ENCODE measurements at places on chromosomes 11 and 22. TPM values are rescaled to one million over a fixed set of nuclear protein-coding genes. Genes with fewer than 3 reads are reported as not detected.

BET1L gene
- total RNA-seq = 35.2 TPM

GRCh38 chr11:119147604-119148333 is 1.1 kb upstream of the ABCG4 start:
- H3K27ac ChIP-seq = no peak overlapping the region
- no peak overlapping the region for H3K4me3 ChIP-seq
- H3K36me3 ChIP-seq = no peaks in the 10 kb centered on the region
- H3K27me3 ChIP-seq = peaks cover 48% of the 10 kb centered on the region

- H3K27ac ChIP-seq = no peak overlapping the region
- DNase-seq = no peak
- no peaks in the 10 kb centered on the region for H3K4me1 ChIP-seq
- no peaks in the 10 kb centered on the region for H3K36me3 ChIP-seq
- H3K27me3 ChIP-seq = no peaks in the 10 kb centered on the region
These were observed 64.4 kb downstream of the PKNOX2 start for GRCh38 chr11:125228993-125229392.

OR2AG1 gene
- total RNA-seq = not detected

DNA sequence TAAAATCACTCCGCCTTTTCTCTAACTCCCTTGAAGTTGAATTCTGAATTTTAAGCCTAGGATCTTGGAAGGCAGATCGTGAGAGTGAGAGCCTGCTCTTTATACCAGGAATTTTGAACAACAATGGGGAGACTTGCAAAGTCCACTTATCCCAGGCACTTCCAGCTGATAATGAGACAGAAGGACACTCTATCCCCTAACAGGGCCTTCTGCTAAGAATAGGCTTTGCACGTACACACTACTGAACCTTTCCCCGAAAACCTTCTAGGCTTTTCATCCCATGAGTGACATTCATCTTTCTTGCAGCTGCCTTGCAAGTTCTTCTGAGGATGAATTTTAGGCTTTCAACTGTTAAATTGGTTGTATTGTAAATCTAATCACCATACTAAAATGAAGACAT is 44.0 kb upstream of the WT1 start:
- no peak overlapping the region for H3K4me3 ChIP-seq
- H3K4me1 ChIP-seq = no peaks in the 10 kb centered on the region
- H3K27ac ChIP-seq = no peak overlapping the region
- DNase-seq = no peak
- H3K36me3 ChIP-seq = no peaks in the 10 kb centered on the region

DNA sequence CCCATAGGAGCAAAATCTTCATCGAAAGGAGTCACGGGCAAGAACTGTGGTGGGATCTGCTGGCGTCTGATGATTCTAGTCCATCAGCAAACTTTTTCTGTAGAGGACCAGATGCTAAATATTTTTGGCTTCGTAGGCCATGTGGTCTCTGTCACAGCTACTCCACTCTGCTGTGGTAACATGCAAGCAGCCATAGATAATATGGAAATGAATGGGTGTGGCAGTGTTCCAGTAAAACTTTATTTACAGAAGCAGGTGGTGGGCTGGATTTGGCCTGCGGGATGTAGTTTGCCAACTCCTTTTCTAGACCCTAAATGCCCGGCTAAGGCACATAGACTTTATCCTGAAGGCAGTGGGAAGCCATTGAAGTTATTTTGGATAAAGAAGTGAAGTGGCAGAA is 32.9 kb downstream of the BMAL1 start:
- H3K27ac ChIP-seq = no peak overlapping the region

GRCh38 chr11:123110397-123110796 is 48.5 kb upstream of the HSPA8 start:
- no peak overlapping the region for H3K27ac ChIP-seq
- H3K4me1 ChIP-seq = peaks cover 4% of the 10 kb centered on the region
- no peak overlapping the region for H3K4me3 ChIP-seq
- no peaks in the 10 kb centered on the region for H3K36me3 ChIP-seq
- H3K27me3 ChIP-seq = no peaks in the 10 kb centered on the region

HTR3B gene
- 0.14 TPM for total RNA-seq

DNA sequence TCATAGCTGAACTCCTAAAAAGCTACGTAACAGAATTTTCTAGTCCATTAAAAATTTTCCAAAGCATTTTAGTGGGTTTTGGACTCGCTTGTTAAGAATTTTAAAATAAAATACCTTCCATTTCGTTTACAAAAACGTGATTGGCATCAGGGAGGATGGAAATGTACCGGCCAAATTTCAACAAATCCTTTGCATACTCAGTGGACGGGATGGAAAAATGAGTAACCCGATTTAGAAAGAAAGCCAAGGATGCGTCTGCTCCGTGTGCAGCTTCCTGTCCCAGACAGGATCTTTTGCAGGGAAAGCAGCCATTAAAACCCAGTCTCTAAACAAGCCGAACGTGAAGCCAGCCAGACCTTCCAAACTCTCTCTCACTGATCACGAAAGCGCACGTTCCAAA is 15.6 kb downstream of the TMEM184B start:
- peaks cover 52% of the 10 kb centered on the region for H3K4me1 ChIP-seq
- H3K27ac ChIP-seq = peak overlapping the region; percentile 80
- no peaks in the 10 kb centered on the region for H3K27me3 ChIP-seq

Measured in transverse colon (tissue), 4 donors.